ENCODE measurements at places on chromosomes 1 and 21.

- DNase-seq, result no peak
Observed at GRCh38 chr1:214314178-214314843, 33.4 kb downstream of the SMYD2 start.

DNA sequence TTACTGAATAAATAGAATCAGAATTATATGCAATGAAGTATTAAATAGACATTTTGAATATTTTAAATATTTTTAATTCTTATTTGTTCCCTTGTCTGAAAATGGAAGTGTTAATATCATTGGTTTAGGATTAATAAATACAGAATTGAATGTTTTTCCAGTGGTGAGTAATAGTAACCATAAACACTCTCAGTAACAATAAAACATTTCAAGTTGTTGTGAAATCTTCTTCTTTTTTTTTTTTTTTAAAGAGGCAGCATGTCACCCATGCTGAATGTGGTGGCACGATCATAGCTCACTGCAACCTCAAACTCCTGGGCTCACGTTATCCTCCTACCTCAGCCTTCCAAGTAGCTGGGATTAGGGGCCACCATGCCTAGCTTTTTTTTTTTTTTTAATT is 86.2 kb upstream of the ZBTB18 start:
- DNase-seq, result no peak

DNA sequence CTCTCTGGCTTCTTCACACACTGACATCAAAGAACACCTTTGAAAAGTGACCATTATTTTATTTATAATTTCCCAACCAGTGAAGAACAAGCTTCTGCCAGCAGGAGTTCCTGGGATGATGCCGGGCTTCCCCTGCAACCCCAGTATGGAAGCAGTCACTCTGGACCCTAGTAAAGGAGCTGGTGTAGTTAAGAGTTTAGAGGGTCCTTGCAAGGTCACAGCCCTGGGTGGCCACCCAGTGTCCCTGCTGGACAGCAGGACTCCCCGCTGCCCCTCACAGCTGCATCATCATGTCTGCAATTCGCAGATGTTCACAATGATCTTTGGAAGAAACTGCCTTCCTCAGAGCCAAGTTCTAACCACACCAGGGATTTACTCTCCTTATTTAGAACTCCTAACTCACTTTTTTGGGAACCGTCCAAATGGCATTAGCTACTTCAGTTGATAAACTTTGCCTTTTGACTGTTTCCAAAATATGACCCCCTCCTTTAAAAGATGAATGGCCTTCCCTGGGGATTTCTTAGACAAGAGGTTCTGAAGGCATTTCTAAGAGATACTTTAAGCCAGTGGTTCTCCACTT is 90.6 kb downstream of the HIVEP3 start:
- no peak for DNase-seq

DNA sequence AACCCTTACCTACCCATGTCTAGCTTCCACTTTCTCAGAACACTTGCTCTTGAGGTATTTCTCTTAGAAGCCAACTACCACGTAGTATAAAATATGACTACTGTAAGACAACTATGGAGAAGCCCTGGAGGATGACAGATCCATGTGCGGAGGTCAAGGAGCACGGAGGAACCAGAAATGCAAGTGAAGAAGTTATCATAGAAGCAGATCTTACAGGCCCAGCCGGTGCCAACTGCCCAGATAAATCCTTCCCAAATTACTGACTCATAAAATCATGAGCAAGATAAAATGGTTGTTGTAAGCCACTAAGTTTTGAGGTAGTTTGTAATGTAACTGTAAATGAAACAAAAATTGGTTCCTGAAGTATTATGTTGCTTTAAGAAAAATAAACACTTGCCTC is 12.6 kb downstream of the GTF2B start:
- DNase-seq, result no peak

DNA sequence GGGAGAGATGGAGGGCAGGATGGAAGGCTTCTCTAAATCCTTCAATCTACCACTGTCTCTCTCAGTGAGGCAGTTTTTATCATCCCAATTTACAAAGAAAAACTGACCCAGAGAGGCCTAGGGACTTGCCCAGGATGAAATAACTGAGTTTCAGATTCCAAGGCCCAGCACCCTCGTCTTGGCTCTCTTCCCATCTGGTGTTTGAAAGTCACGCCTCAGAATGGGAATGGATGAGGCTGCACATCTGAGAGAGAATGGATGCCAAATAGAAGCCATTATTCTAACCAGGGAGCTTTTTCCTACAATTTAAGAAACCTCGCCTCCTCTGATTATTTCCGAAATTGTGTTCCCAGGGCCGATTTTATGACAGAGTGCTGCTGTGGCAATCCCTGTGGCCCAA is 10.6 kb upstream of the KCNN3 start:
- DNase-seq, result no peak

GRCh38 chr1:74464037-74464436 is 48.4 kb downstream of the LRRC53 start:
- no peak for DNase-seq

DNA sequence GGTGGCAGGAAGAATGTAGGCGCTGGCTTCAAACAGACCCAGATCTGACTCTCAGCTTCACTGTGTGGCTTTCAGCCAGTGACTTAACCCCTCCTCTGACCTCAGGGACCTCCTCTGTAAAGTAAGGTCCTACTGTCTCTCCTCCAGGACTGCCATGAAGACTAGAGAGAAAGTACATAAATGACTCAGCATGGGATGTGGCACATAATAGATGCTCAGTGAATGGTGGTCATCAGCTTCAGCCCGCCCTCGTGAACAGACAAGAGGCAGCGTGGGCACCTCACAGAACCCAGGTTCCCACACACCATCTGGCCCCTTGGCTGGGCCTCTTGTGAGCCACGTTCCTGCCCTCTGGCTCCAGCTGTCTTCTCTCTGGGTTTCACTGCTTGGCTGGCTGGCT is 126.0 kb downstream of the SYF2 start:
- no peak for DNase-seq

GRCh38 chr1:197101978-197102377 is 34.9 kb upstream of the F13B start:
- DNase-seq, result no peak

DNA sequence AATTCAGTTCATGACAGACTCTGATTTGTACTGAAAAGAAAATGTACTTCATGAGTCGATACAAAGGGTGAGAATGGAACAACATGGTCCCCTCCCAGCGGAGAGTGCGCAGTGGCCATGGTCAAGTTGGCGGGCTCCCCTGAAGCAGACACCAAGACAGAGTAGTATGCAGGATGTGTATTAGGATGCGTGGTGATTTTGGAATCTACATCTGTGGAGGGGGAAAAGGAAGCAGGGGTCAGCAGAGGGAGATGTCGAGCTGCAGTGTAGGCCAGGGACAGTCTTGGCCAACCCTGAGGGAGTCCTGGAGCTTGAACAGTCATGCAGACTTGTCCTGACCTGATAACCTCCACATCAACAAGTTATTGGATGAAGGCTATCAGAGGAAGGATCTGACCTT is 481.0 kb downstream of the OMA1 start:
- no peak for DNase-seq

- no peak for DNase-seq
Observed at GRCh38 chr1:167791281-167792187, 69.8 kb downstream of the MPZL1 start.

DNA sequence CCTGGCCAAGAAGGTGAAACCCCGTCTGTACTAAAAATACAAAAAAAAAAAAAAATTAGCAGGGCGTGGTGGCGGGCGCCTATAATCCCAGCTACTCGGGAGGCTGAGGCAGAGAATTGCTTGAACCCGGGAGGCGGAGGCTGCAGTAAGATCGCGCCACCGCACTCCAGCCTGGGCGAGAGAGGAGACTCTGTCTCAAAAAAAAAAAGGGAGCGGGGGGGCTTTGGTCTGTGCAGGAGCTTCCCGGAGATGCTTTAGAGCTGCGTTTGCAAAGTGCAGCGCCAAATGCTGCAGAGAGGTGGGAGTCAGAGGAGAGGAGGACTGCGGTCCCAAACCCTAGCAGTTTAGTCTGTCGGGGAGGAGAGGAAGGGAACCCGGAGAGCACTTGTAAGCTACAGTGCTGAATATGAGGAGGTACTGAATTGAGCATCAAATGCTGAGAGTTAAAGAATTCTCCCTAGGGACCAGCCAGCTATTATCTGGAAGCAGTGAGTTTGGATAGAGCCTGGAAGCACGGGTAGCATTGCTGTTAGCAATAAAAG is 569 bp downstream of the FALEC start:
- DNase-seq, result no peak
